ENCODE measurements at places on chromosomes 6 and 20. TPM values are rescaled to one million over a fixed set of nuclear protein-coding genes. Genes with fewer than 3 reads are reported as not detected.

Gene ARHGAP18
- total RNA-seq: 2.2 TPM

- no peak for DNase-seq
These were observed 709.5 kb downstream of the KIF16B start for GRCh38 chr20:15863735-15864134.

Gene RGS17
- total RNA-seq: under 0.01 TPM

DNA sequence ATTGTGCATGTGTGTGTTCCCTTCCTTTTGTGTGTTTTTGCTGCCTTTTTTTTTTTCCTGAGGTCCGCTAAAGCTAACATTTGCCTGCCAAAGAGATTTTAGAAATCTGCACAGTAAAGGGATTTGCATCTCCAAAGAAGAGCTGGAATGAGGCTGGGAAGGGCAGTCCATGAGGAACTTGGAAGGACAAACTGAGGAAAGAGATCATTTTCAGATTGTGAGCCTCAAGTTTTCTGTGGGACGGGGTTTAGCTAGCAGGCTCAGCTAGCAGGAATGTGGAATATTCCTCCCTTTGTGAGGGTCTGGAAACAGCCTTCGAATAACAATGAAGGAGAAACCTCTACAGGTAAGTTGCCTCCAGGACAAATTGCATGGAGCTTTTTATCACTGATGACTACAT, 3.8 kb downstream of the INSM1 start:
- no peak for DNase-seq

Gene BEND6
- total RNA-seq: 0.27 TPM

DNA sequence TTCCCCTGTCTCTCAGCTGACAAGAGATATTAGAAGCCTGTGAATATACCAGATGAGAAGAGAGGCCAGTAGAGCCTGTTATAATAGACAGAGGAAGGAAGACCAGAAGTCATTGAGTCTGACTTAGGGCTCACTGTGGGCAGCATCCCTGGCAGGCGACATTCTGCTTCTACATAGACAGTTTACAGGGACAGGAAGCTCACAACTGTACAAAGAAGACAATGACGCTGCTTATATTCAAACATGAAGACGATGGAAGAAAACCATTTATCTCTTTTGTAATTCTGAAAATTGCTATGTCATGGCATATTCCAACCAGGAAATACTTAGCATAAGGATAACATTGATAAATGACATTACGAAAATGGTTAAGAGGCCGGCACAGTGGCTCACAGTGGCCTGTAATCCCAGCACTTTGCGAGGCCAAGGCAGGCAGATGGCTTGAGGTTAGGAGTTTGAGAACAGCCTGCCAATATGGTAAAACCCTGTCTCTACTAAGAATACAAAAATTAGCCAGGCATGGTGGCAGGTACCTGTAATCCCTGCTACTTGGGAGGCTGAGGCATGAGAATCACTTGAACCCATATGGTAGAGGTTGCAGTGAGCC, 170.9 kb downstream of the UBE3D start:
- no peak for DNase-seq

Gene SYTL3
- total RNA-seq: 6.5 TPM

DNA sequence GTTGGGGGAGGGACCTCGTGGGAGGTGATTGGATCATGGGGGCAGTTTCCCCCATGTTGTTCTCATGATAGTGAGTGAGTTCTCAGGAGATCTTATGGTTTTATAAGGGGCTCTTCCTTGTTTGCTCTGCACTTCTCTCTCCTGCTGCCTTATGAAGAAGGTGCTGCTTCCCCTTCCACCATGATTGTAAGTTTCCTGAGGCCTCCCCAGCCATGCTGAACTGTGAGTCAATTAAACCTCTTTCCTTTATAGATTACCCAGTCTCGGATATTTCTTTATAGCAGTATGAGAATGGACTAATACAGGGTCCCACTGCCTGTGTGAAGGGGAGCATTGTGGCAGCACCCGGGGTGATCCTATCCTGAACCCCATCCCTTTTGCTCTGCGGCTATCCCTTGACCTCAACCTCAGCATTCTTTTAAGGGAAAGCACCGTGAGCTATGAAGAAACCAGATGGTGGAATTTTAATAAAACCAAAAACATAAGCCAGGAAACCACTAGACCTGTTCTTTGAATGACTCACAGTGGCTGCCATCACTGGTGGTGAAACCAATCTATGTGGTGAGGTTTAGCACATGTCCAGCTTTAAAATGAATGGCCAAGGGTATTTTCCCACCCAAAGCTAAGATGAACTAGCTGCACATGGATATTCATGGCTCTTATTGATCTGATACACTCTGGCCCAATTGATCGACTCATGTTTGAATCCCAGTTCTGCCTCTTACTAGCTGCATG, 62.2 kb downstream of the ZDHHC14 start:
- DNase-seq: no peak

Gene SLC13A3
- total RNA-seq: under 0.01 TPM

Gene POM121L2
- not detected for total RNA-seq

GRCh38 chr6:102950967-102951366, 1557.5 kb downstream of the GRIK2 start:
- no peak for DNase-seq

DNA sequence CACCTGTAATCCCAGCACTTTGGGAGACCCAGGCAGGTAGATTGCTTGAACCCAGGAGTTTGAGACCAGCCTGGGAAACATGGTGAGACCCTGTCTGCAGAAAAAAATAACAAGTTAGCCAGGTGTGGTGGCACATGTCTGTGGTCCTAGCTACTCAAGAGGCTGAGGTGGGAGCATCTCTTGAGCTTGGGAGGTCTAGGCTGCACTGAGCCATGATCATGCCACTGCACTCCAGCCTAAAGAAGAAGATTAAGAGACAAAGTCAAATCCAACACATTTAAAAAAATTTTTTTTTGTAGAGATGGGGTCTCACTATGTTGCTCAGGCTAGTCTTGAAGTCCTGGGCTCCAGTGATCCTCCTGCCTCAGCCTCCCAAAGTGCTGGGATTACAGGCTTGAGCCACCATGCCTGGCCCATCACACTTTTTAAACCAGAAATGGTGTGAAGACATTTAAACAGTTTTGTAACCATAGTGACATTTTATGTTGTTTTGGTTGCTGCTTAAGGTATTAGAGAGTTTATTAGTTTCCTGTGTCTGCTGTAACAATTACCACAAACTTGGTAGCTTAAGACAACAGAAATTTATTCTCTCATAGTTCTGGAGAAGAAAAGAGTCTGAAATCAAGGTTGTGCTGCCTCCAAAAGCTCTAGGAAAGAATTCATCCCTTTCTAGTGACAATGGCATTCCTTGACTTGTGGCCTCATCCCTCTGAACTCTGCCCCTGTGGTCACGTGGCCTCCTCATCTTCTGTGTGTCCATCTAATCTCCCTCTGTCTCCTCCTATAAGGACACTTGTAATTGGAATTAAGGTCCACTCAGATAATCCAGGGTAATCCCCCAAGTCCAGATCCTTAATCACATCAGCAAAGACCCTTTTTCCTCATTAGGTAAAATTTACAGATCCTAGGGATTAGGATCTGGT, 104.6 kb upstream of the TNFAIP3 start:
- no peak for DNase-seq

GRCh38 chr6:148775161-148775560, 28.3 kb downstream of the UST start:
- no peak for DNase-seq

DNA sequence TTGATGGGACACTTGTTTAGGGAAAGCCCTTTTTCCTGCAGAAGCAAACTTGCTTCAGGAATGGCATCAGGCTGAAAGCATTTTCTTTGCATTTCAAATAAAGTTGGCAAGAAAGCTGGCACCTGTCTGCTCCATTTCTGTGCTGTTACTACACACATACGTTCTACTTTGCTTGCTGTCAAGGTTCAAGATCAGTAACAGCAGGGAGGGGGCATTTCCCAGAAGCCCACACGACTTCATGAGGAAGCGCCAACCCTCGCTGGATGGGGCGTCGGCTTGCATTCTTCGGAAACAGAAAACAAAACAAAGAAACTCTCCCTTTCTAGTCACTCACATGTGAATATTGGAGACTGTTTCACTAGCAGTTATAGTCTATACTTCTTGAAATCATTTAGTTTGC, 46.4 kb downstream of the AKAP12 start:
- no peak for DNase-seq

Gene GJA10
- not detected for total RNA-seq

Gene MLN
- not detected for total RNA-seq

DNA sequence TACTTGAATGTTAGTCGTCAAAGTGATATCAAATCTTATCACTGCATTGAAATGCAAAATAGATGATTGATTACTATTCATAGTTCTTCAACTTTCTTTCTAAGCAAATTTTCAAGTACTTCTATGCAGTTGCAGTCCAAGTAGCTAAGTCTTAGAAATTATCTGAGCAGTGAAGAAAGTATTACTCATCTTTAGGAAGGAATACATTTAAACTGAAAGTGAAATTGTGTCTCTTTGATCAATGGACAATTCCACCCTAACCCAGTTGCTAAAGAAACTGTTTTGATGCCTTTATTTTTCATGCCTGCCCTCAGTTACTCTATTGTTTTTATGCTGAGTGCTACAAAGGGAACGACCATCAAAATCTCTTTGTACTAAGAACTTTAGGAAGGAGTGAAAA, 337.4 kb downstream of the GRIK2 start:
- DNase-seq: no peak

DNA sequence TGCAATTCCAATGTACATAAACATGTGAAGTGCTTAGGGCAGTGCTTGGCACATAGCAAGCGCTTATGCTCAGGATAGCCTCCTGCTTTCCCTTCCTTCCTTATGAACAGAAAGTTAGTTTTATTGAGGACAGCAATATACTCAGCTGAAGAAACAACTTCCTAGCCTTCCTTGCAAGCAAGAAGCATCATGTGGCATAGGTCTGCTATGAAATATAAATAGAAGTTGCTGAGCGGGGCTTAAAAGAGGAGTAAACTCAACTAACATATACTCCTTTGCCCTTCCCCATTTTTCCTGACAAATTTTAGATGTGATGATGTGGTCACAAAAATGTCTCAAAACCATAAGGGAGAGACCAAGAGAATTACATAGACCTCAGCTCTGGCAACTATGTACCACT, 98.9 kb downstream of the KIF16B start:
- DNase-seq: no peak

- DNase-seq: no peak
These were observed 828 bp downstream of the TP53RK start for GRCh38 chr20:46688151-46689081.

- DNase-seq: no peak
These were observed 72.2 kb downstream of the UNC5CL start for GRCh38 chr6:40966860-40967259.

Gene SMOC2
- under 0.01 TPM for total RNA-seq

DNA sequence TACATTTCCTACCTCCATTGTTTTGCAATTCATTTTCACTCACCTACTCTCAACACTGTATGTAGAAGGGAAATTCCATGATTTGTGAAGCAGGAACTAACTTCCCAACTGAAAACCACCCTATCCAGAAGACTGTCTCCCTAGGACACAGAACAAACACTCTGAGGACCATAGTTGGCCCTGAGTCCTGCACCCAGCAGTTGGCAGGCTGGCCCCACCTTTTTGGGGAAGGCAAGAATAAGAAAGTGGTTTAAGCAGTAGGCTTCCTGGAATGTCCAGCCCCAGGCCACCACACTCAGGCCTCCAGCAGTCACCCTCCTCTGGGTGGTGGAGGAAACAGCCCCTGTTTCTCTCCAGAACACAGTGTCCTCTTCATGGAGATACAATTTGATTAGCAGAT, 258.8 kb downstream of the ARHGAP18 start:
- DNase-seq: no peak

- DNase-seq: no peak
These were observed 110.9 kb downstream of the SMLR1 start for GRCh38 chr6:130937942-130938604.

- no peak for DNase-seq
These were observed 218.5 kb downstream of the TMEM242 start for GRCh38 chr6:157104803-157105202.

Gene GPR63
- 0.54 TPM for total RNA-seq

Gene DSP
- under 0.01 TPM for total RNA-seq

DNA sequence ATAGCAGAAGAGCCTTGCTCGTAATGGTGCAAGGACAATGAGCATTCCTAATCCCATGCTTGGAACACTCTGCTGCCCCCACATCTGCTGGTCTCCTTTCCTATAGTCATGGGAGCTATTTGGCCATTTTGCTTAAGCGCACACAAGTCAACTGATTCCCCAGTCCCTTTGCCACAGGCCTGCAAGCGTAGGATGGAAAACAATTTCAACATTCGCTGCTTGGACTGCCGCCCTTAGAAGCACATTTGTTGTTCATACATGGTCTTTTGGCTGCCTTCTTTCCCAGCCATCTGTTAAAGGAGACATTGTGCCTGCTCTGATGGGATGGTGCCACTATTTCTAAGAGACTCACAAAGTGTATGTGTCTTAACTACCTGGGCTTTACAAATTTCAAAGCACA, 96.9 kb downstream of the RFX6 start:
- no peak for DNase-seq

DNA sequence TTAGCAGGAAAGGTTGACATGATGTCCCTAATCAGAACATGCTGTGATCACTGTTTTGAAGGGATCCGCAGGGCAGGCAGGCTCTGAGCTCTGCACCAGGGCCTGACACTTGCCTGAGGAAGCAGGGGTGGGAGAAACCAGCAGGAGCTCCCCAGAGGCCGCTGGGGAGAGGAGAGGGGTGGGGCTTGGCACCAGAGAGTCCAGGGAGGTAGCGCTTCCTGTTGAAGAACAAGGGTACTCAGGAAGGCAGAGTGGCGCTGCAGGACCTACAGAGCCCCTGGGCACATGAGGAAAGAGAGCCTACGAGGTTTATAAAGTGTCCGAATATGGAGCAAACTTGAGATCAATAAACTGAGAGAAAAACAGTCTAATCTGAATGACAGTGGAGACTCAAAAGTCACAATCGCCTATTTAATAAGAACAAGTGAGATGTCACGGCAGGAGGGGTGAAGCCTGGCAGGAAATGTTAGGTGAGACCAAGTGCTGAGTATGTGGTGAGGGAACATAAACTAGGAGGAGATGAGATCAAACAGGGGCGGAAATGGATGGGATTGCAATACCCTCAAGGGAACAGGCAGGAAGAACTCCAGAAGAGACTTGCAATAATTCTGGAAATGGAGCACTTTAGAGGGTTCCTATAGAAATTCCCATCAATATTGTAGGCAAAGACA, 5.8 kb upstream of the TBXT start:
- DNase-seq: no peak

DNA sequence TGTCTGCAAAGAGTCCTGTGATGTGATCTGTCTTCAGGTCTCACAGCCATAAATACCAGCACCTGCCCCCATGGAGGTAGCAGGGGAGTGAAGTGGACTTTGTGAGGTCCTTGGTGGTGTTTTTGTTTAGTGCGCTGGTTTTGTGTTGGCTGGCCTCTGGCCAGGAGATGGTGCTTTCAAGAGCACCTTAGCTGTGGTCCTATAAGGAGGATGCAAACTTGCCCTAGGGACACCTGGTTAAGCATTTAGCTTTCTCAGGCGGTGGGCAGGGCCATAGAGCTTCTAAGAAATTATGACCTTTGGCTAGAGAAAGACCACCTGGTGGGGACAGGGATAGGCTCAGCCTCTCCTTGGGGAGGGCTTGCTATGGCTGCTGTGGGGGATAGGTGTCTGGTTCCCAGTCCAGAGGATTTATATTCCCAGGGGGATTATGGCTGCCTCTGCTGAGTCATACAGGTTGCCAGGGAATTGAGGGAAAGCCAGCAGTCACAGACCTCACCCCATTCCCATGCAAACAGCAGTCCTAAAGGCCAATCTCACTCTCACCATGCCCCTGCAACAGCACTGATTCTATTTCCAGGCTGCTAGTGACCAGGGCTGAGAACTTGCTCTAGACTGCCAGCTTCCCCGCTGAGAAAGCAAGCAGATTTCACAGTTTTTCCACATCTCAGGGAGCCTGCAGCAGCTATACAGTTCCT, 259.3 kb downstream of the TFAP2B start:
- no peak for DNase-seq

Gene FAM217A
- total RNA-seq: not detected

All from hematopoietic multipotent progenitor cell (in vitro differentiated cells).